Activated naive CD8-positive, alpha-beta T cell treated with anti-CD3 and anti-CD28 coated beads, Interleukin-2, amount 50 U/mL, for 16 hours (primary cell): ENCODE measurements at places on chromosomes 12 and 14.
A peak's percentile ranks its signal among the peaks of the same experiment; 100 is the strongest.

- DNase-seq, result no peak
These were observed 4.0 kb upstream of the AACS start for GRCh38 chr12:125061229-125061628.

DNA sequence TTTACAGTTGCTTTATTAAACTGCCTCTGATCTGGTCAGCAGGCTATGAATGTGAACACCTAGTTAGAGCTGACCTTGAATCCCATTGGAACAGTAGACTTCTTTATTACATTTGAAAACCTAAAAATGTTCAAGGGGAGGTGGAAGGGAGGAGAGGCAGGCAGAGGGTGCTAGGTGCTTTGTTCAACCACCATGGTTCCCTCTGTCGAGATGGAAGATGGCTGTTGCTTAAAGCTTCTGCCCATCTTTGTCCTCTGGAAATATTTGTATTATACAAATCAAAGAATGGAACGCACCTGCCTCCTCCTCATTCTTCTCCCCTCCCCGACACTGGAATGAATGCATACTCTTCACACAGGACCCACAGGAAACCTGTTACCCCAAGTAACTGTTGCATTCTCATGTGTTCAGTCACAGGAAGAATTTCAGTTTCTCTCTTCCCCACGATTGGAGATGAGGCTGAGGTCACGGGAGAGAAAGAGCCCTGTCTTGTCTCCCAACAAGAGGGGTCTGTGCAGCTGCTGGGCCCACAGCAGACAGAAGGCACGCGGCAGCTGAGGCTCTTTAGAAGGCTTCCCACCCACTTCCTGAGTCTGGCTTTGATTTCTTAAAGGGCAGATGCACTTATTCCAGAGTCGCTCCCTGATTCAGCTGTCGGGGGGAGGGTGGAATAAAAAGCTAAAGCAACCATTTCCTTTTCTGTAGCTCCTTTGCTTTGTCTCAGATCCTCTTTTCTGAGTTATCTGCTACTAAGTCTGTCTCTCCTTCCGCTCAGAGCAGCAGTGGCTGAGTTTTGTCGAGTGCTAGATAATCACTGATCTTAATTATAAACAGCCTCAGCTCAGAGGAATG is 217.9 kb upstream of the BTG1 start:
- DNase-seq, result no peak

DNA sequence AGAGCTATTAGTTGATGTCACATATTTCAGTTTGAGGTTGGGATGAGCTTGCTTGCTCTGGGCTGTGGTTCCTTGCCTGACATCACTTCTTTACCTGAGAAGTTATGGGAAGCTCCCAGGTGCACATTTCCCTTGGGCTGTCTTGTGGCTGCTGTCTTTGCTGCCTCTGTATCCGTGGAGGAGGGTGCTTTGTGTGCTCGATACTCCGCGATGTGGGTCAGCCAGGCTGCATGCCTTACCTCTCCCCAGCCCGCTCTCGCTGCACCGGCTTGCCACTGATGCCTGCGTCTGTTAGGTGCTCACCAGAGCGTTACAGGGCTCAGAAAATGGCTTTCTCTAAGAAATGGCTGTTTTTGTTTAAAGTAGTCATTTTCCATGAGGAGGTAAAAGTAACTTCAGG is 19.6 kb downstream of the PELI2 start:
- no peak for DNase-seq

- no peak for DNase-seq
These were observed 55.9 kb upstream of the LRRK2 start for GRCh38 chr12:40168868-40169267.

DNA sequence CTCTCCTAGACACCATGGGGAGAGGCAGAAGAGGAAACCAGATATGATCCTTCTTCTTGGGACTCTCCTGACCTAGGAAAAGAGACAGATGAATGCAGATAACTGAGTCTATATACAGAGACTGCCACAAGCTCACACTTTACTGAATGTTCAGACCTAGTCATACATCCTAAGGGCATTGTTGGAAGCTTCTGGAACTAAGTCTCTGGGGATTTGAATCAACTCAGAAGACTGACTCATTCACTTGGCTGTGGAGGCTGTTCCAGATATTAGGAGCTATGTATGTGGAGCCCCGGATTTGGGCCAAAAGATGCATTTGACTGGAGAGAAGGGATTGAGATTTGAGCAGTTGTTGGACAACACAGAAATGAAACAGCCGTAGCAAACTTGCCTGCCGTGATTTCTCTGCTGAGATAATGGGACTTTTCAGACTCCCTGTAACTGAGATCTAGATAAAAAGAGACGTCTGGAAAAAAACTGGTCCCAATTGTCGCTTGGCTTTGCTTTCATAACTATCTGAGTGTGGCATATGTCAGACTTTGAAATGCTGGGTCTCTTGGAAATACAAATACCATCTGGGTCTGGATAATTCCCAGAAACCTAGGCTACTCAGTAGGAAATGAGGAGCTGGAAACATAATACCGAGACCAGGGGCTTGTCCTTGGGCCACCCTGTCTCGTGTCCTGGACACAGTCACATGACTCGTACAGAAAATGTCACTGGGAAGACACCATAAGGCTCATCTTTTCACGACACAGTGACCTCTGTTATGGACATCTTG is 396.8 kb downstream of the NUAK1 start:
- DNase-seq, result no peak

DNA sequence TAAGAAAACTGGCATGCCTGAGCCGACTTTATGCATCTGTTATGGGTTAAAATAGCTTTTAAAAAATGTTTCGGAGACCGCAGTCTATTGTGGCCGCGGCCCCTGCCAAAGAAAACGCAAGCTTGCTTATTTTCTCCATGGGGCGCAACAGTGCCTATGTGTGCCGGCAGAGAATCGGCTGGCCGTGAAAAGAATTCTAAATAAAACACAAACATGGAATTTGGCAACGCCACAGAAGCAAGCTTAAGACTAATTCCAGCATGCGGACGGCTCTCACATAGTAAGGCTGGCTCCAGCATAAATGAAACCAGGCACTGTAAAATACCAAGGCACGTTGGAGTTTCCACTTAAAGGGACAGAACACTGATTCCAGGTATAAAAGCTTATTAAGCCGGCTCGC is 56.7 kb downstream of the BCL11B start:
- no peak for DNase-seq

DNA sequence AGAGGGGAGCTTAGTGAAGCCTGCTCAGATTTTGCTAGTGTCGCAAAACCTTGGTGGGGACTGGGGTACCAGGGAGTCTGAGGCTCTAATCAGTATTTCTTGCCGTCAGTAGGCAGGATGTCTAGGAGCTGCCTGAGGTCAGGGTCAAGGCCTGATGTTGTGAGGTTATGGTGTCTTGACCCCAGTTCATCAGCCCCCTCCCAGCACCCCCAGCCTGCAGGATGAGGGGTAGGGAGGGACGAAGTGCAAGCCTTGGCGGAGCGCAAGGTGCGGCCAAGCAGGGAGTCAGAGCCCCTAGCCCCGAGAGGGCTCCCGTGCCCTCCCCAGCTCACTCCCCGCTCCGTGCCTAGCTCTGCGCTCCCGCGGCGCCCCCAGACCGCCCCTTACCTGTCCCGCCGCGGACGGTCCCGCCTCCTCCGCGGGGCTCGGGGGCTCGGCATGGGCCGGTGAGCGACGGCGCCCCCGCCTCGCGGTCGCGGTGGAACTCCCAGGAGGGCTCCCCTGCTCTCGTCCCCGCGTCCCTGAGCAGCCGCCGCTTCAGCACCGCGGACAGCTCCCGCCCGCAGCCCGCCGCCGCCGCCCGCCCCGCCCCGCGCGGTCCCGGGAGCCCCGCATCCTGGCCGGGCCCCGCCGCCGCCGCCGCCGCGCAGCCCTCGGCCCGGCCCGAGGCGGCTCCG is 347 bp downstream of the SYNDIG1L start:
- DNase-seq, result peak; percentile 14

DNA sequence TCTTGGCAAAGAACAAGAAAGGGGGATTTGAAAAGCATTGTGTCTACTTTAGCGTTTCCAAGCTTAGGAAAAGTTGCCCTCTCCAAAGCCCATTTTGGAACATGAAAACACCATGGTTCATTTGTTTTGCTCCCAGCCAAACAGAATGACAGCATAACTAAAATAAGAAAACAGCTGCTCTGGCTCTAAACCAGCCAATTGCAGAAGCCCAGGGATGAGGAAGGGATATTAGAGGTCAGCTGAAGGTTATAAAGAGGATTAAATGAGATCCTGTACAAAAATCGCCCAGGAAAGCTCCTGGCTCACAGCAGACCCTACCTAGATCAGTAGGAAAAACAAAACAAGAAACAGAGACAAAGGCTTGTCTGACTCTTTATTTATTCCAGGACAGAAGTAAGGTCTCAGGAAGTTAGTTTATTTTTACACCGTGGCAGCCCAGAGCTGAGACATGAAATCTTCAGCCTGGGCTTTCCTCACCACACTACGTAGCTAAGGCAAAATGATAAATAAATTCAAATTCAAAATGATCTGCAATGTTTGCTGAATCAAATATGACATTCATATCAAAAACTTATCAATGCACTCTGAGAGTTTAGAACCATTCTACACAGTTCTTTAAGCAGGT is 25.9 kb downstream of the SPX start:
- no peak for DNase-seq

DNA sequence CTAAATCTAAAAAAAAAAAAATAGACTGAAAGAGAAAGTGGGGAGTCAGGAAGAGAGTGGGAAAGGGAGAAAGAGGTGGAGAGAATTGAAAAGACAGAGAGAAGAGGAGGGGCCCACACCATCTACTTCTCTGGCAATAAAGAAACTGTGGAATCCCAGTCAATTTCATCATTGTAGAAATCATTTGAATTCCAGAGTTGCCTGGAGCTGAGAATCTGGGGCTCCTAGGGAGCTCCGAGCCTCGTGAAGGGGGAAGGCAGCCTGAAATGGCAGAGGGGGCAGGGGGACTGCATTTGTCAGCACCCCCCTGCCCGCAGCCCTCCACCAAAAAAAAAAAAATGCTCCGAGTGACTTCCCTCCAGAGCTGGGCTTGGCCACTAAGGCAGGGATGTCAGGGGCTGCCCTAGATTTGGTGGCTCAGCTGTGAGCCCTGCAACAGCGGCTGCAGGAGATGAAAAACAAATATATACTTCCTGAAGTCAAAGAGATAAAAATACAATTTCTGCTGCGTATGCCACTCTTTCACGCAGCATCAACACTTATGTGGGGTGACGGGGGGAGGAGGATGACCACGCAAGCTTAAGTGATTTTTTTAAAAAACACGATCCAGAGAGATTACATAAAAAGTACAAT is 80.5 kb downstream of the BCL11B start:
- no peak for DNase-seq

DNA sequence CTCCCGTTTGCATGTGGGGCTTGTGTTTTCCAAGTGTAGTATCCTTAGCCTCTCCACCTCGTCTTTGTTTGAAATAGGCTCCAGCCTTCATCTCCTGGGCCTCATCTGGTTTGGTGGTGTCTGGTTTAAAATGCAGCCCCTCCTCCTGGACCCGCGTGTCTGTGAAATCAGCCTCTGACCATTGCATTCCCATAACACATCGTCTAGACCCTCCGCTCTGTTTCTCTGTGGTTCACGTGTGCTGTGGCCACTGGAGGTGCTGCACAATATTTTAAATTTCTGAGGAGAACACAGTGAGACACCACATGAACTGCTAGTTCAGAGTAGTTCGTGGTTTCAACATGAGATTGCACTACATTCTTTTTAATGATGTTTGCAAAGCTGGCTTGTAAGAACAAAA is 35.6 kb downstream of the UBE3B start:
- DNase-seq, result no peak

DNA sequence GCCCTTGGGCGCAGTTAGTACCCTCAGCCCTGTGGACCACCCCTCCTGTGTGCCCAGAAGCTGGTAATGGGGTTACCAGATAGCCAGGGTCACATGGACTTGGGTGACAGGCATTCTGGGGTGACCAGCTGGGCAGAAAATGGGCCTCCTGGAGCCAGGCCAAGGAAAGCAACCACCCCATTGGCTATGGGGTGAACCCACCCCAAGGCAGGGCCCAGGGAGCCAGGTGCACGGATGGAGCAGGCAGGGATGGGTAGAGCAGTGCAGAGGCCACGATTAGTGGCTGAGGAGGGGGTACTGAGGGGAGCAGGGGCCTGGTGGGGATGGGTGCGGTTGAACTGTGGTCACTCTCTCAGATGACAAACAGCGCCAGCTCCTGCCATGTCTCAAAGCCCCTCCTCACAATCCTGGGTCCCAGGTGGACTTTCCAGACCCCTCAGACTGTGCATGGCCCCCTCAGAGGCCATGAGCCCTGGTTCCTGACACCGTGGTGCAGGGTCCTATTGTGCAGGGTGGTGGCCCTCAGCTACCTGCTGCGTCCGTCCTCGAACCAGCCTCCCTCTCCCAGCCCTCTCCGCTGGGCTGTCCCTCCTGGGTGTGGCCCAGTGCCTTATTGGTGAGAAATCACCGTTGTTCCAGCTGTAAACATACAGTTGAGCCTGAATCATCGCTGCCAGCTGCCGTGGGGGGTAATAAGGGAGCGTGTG is 23.4 kb upstream of the BEGAIN start:
- DNase-seq, result no peak

DNA sequence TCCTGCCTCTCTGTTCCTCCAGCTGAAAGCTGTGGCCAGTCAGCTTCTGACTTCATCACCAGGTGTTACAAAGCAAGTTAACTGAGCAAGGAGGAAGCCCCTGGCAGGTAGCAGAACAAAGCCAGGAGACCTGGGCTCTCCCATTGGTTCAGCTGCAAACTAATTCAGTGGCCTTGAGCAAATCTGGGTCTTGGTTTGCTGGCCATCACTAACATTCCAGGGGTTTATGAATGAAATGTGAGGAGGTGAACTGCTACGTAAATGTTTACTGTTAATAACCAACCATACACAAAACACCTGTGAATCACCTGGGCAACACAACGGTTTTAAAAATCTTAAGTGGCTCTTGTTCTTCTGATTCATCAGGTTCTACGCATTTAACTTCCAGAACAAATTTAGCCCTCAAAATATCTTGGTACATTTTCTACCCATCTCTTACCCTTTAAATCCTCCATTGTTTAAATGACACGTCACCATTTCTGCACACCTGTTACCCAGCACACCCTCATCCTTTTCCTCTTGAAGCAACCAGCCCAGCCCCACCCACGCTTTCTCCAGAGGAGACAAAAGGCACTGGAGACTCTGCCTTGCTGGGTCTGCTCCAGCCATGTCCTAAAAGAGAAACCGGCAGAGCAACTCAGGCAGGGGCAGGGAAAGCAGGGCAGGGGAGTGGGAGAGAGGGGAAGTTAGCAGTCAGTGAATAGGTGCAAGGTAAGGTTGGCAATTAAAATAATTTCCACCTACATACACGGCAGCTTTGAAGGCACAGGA is 49.3 kb upstream of the TSPAN11 start:
- no peak for DNase-seq

DNA sequence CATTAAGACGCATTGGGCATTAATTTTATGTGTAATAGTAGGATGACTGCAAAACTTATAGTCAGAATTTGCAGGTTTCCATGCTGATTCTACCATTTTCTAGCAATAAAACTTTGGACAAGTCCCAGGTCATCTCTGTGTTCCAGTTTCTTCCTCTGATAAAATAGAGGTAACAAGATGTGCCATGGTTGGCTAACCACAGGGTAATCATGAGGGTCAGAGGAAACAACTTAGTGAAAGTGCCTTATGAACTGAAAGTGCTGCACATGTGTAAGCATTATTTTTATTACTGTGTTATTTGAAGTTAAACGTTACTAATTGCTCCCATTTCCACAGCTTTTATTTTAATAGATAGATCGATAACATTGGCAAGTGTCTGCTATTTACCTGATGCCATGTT is 21.1 kb downstream of the SMCO2 start:
- no peak for DNase-seq
